ENCODE measurements at places on chromosomes 4 and X.

- DNase-seq, result peak; percentile 60
Observed at GRCh38 chr4:102438396-102439235, 62.5 kb upstream of the NFKB1 start.

- DNase-seq, result peak; percentile 10
Observed at GRCh38 chr4:152460488-152460887, 75.4 kb downstream of the FBXW7 start.

DNA sequence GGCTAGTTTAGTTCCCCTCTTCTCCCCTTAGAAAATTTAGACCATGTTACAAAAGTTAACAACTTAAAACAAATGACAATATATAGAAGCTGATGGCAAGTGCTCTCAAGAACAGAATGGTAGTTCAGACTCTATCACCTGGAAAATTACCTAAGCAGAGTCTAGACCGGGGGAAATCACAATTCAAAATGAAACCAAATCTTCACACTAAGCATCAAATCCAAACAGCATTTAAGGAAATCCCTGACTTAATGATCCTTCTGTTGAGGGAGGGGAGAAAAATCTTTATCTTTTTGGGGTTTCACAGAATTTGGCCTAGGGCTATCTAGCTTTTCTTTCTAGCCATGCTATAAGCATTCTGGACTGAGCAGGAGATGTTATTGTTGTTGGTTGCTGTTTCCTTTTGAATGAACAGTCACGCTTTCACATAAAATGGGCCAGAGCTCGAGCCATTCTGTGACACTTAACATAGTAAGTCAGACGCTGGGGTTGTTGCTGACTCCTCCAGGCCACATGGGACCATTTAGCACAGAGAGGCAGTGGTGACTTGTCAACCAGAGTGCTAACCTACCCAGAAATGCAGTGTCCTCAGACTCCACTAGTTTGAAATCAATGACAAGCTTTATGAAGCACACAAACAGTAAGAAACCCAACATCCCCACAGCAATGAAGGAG lies 16.0 kb upstream of the LSM6 start:
- DNase-seq, result no peak

DNA sequence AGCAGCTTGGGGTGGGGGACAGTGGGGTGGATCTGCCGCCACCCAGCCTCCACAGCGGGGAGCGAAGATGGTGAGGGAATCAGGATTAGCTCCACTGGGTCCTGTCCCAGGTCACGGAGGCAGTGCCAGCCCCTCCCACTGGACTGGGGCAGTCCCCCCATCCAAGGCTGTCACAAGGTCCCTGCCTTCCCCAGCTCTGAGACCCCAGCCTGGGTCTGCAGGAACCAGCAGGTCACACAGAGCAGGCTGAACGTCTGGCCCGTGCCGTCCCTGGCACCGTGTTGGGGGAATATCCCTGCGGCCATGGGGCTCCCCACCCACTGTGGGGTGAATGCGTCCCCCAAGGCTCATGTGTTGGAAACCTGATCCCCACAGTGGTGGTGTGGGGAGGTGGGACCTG lies 62.6 kb downstream of the FAM53A start:
- DNase-seq, result no peak

GRCh38 chr4:27048429-27049238 lies 188.0 kb downstream of the STIM2 start:
- DNase-seq, result peak; percentile 13

GRCh38 chrX:34880656-34881055 lies 61.9 kb upstream of the FAM47B start:
- DNase-seq, result peak; percentile 40

- DNase-seq, result no peak
Observed at GRCh38 chrX:118499295-118499694, 3.7 kb downstream of the DOCK11 start.

DNA sequence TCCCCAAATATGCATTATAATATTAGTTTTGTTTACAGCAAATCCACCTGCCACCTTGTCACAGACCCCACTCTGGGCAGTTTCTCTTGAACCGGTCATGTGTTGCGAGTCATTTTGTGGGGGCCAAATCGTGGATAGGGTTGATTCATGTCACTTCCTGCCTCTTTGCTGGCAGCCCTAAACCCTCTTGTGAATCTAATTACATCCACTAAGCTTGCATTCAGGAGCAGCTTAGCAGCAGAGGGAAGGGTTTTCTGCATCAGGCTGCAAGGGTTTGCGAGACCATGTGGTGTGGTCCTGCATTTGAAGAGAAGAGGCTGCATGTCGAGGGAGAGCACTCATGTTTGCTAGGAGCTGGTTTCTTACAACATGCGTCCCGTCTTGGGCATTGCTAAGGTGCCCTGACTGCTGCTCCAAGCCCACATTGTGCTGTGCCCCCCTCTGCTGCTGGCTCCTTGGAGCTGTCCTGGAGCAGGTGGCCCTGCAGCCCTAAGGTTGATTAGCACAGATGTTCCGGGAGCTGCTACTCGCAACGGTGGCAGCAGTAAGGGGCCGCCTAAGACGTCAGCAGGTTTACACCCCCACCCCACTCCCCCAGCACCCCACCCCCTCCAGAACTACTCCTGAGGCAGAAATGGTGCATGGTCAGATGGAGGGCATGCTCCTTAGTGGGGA lies 88.9 kb upstream of the CLDN34 start:
- peak; percentile 50 for DNase-seq

DNA sequence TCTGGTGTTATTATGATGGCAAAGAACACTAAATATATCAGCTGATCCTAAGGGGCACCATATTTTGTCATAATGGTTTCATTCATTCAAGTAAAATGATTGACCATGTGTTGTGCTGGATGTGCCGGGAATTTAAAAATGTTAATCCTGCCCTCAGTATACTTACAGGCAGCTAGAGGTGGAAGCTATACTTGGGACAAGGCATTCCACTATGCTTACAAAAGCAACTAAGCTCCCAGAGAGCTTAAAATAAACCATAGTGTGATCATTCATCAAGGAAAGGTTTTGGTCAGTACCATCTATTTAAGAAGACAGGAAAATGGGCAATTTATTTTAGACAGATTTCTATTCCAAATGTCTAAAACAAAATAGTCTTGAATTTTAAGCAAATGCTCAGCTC lies 46.4 kb downstream of the NR3C2 start:
- DNase-seq, result no peak

- no peak for DNase-seq
Observed at GRCh38 chr4:129532573-129532972, 436.6 kb downstream of the C4orf33 start.

DNA sequence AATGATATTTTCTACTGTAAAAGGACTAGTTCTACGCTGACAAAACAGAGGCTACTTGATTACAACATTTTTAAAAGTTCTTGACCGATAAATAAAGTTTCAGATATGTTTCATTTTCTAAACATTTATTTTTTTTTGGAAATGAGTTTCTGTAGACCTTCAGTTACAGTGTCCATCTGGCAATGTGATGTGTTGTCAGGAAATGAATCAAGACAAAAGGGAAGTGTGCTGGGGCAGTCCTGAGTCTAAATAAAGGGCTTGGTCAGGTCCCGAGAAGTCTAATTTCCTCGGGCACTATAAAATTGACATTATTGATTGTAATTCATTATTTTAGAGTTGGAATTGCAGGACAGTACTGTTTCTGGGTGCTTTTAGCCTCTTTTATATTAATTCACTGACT lies 57.0 kb upstream of the FTHL17 start:
- DNase-seq, result no peak

DNA sequence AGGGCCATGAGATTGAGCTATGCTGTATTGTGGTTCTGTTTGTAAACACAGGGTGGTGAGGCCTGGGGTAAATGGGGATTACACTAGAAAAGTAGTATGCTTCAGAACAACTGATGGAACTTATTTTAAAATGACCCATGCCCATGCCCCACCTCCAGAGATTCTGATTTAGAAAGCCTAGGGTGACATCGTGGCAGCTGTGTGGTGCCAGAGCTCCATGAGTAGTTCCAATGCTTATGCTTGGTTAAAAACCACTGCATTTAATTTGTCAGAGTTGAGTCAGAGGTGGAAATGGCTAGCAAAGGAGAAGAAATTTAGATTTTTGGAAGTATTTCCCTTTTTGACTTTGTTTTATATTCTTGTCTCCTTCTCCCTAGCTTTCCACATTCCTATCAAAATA lies 63.4 kb upstream of the PDE5A start:
- no peak for DNase-seq

Measured in A172 (cell line).